Mesenchymal stem cell (in vitro differentiated cells and primary cell): ENCODE measurements at places on chromosomes 7 and 10.

DNA sequence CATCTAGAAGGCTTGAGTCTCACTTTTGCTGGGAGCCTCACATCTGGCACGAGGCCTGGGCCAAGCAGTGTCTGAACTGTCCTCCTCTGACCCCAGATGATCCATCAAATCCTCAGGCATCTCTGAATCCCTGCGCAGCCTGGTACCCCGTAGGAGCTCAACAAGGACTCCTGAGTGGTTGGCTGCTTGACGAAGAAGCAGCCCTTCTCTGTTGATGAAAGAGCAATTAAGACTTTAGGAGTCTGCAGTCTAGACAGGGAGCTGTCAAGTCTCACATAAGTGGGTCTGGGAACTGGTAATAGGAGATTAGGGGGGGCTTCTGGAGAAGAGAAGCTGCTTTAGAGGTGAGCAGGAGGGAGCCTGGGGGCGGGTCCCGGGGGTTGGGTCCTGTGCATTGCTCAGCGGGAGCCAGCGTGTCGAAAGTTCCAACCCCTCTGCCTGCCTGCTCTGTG lies 326.0 kb downstream of the RPS24 start:
- peak; percentile 35 for DNase-seq

- no peak for DNase-seq
Observed at GRCh38 chr7:44216019-44216418, 15.2 kb downstream of the YKT6 start.

GRCh38 chr7:81333536-81333935 lies 414.7 kb upstream of the SEMA3C start:
- no peak for DNase-seq

- DNase-seq, result no peak
Observed at GRCh38 chr7:77975672-77976480, 177.3 kb downstream of the PHTF2 start.

DNA sequence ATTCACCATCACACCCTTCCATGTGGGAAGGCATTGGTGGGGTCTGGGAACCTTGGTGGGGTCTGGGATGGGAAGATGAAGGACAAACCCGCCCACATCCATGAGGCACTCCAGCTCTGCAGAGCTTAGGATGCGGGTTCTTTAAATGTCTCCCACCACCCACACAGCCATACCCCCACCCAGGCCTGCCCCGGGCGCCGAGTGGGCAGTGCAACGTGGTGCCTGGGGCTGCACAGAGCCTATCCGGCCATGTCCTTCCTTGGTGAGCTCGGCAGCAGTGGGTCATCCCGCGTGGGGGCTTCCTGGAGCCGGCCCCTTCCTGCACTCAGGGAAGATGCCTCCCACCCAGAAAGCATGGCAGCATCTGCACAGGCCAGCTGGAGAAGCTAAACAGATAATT lies 163.5 kb upstream of the TCERG1L start:
- no peak for DNase-seq

DNA sequence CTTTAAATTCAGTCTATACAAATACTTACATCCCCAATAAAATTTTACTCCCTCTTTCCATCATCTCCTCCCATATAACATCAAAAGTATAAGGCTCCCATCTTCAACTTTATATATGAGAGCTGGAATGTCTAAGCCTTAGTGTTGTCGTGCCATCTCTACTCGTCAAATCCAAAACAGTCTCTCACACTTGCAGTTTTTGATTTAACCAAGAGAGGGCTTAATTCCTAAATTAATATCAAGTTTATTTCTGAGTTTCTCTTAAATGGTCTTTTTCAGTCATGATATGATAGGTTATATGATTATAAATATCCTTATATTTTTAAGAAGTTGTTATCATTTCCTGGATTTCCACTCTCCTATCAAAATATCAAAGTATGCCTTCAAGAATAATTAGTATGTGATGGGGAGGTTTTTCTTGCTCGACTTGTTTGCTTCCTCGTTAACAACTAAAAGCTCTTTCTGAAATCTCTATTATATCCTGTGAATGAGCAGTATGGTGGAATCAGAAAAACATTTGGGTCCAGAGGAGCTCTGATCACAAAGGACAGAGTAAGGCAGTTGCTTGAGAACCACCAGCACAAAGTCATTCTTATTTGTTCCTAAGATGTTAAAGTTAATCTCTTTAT lies 12.5 kb upstream of the LIPK start:
- DNase-seq, result no peak

DNA sequence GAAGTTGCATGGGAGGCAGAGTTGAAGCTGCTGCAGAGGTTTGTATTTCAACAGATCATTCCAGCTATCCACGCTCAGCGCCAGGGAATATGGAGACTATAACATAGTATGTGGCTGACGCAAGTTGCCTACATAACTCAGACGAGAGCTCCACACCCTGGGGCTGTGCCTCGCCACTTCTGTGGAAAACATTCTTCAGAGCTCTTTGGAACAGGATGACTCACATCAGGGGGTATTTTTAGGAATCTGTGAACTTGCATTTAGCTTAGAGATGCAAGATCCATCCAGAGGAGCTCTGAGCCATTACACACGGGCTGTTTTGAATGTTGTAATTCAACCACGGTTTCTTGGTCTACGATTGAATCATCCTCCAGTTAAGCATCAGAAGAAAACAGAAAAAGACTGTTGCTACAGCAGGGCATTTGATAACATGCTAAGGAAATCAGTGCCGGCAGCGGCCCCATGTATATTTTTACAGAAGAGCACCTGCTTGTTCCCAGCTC lies 481.5 kb upstream of the AKR1E2 start:
- DNase-seq, result peak; percentile 100

- no peak for DNase-seq
Observed at GRCh38 chr10:81479316-81479715, 395.7 kb upstream of the NRG3 start.

DNA sequence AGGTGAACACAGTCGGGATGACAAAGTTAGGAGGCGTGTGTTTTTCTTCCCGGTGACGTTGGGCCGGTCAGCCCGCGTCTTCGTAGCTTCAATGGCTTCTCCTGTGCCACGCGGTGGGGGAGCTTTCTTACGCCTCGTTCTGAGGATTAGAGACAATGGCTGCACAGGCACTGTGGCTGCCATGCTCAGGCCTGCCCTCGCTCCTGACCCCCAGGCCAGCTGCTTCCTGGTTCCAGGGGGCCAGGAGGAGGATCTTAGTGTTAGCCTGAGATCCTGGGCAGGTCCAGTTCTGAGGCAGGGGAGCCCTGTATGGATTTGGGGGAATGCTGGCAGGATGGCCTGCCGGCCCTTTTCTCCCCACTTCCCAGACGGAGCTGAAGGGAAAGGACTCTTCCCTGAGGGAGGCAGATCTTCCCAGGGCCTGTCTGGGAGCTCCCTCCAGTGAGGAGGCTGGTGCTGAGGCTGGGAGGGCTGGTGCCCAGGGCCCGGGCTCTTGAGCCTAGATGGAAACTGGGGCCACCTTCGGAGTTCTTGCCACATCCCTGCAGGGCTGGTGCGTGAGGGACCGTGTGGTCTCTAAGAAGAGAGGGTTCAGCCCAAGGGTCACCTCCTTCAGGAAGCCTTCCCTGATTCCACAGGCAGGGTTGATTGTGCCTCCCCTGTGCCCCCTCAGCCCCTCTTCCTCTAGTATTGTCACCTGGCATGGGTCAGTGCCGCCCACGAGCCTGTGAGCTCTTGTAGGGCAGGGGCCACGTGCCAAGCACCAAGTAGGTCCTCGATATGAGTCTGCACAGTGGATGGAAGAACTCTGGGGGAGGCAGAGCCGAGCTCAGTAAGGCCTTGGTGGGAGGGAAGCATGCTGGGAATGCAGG lies 101.4 kb downstream of the GRK5 start:
- DNase-seq, result no peak

- no peak for DNase-seq
Observed at GRCh38 chr10:53111529-53111928, 338.9 kb upstream of the MBL2 start.

DNA sequence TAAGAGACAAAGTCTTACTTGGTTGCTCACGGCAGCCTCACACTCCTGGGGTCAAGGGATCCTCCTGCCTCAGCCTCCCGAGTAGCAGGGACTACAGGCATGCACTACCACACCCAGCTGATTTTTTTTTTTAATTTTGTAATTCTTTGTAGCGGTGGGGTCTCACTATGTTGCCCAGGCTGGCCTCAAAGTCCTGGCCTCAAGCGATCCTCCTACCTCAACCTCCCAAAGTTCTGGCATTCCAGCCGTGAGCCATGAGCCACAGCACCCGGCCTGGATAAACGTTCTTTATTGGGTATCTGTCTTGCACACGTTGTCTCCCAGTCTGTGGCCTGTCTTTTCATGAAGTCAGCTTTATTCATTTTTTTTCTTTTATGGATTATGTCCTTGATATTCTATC lies 636.1 kb upstream of the FOXK1 start:
- DNase-seq, result no peak

DNA sequence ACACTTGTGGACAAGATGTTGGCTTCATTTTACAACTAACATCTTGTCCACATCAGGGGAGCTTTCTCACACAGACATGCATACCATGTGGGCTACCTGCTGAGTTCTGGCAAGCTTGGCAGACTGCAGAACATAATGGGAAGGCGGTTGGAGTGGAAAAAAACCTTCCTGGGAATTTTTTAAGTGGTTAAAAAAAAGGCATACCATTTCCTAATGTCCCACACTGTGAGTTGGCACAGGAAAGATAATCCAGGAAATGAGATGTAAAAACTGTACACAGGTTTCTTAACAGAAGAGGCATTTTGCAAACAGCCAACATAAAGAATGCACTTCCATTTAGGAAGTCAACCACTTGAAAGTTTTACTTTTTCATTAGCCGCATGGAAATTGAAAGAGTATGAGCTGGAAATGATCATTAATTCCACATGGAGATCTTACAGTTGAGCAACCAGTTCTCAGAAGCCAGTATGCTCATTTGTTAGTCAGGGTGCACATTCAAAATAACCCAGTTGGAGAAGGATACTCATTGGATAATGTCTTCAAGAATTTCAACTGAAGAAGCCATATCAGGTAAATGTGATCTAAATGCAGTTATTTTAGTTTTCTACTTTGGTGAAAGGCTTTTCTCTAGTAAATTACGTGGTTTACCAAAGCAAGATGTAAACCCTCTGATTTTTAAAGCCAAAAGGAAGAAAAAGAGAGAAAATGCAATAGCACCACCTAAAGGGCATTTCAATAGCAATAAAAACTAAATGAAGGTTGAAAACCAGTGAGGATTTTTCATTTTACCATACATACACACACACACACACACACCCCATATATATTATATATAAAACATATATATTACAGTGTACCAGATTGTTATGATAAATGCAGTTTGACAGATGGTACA lies 194.0 kb downstream of the TAX1BP1 start:
- peak; percentile 33 for DNase-seq

DNA sequence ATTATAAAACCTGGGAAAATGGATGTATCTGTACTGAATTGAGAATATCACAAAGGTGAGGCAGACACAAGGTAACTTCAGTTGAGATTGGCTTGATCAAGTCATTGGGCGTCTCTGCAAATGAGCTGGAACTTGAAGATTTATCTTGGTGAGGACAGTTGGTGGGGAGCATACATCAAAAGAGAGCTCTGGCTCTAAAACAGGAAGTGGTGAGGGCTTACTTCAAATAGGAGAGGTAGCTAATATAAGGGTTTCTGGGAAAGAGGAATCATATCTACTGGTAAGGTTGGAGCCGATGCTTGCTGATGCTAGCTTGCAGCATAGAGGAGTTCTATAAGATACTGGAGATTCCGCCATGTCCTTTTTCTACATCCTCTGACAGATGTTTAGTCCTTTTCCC lies 39.9 kb upstream of the FGL2 start:
- no peak for DNase-seq

- no peak for DNase-seq
Observed at GRCh38 chr7:50285269-50285668, 19.2 kb upstream of the IKZF1 start.

GRCh38 chr10:63539377-63539776 lies 18.2 kb downstream of the REEP3 start:
- no peak for DNase-seq

GRCh38 chr10:125130916-125131315 lies 29.4 kb downstream of the CTBP2 start:
- no peak for DNase-seq
